ENCODE measurements at places on chromosomes 16 and 17.

- peaks cover 38% of the 10 kb centered on the region for H3K27me3 ChIP-seq
- H3K27ac ChIP-seq = no peak overlapping the region
- H3K4me3 ChIP-seq = peak overlapping the region; percentile 26
- H3K36me3 ChIP-seq = no peaks in the 10 kb centered on the region
Observed at GRCh38 chr17:9002606-9003354, 18.5 kb upstream of the NTN1 start.

DNA sequence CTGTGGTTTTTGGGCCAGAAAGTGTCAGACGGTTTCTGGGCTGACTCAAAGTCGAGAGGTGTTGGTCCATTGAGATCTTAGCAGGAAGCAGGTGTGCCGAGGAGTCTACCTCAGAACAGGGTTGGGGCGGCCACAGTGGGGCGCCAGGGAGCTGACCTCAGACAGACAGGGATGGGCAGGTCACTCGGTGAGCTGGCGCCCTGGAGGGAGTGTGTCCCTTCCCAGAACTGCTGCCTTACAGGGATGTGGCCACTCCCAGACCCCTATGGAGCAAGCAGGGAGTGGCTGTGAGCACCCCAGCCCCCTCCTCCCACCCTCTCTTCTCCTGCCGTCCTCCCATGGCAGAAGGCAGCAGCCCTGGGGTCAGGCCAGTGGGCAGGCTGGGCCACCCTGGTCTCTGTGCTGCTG, 14.0 kb upstream of the DPEP1 start:
- no peak overlapping the region for H3K4me3 ChIP-seq
- H3K36me3 ChIP-seq = no peaks in the 10 kb centered on the region
- H3K4me1 ChIP-seq = no peaks in the 10 kb centered on the region
- H3K27me3 ChIP-seq = no peaks in the 10 kb centered on the region
- peak; percentile 53 for DNase-seq
- H3K27ac ChIP-seq = no peak overlapping the region

DNA sequence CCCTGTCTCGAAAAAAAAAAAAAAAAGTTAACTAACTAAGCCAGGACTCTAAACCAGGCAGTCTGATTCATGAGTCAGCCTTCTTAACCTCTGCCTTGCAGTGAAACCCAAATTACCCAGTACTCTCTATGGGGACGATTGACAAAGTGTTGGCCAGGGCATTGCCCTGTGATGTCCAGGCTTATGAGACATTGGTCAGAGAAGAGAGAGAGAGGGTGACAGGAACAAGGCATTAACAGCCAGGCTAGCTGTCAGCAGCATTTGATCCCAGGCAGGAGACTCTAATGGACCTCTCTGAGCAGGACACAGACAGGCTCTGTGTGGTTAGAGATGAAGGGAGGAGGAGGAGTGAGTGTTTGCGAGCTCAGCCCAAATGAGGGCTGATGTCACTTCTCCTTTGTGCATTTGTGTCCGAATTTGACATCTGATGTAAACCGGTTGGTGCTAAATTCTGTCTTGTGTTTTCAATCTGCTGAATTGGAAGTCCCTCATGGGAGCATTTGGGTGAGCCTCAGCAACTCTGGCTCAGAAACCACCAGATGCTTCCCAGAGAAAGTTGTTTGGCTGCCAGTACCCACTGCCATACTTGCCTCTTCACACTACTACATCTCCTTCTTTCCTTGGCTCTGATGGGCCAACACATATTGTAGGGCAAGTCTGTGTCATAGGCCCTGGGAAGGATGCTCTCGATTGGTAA, 4.3 kb upstream of the MYL4 start:
- no peaks in the 10 kb centered on the region for H3K27me3 ChIP-seq
- H3K4me1 ChIP-seq = no peaks in the 10 kb centered on the region
- H3K36me3 ChIP-seq = no peaks in the 10 kb centered on the region
- no peak for DNase-seq
- H3K27ac ChIP-seq = peak overlapping the region; percentile 48

DNA sequence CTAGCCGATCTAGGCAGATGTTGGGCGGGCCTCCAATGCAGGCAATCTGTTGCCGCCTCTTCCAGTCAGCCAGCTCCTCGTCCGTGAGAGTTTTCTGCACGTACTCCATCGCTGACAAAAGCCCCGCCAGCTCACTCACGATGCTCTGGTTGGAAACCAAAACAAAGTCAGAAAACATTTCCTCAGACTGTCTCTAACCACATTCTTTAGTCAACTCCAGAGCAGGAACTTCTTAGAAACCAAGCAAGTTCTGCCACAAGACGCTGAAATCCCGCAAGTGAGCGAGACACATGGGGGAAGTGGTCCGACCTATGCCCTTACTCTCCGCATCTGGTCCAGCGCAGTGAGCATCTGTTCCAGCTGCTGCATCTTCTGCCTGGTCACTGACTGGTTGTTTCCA, 49.1 kb downstream of the STAT5A start:
- no peaks in the 10 kb centered on the region for H3K27me3 ChIP-seq
- H3K36me3 ChIP-seq = peaks cover 42% of the 10 kb centered on the region
- DNase-seq = no peak

GRCh38 chr17:42659079-42659931, at the start of gene TUBG2:
TUBG2 (plus strand) TSS chr17:42659284; CDS start chr17:42659504, 220 bp downstream.
- H3K4me1 ChIP-seq = no peaks in the 10 kb centered on the region
- H3K36me3 ChIP-seq = no peaks in the 10 kb centered on the region
- H3K27ac ChIP-seq = peak within 1 kb of the TSS; percentile 18
- DNase-seq = peak; percentile 86
- H3K27me3 ChIP-seq = no peaks in the 10 kb centered on the region
- peak within 1 kb of the TSS; percentile 55 for H3K4me3 ChIP-seq

DNA sequence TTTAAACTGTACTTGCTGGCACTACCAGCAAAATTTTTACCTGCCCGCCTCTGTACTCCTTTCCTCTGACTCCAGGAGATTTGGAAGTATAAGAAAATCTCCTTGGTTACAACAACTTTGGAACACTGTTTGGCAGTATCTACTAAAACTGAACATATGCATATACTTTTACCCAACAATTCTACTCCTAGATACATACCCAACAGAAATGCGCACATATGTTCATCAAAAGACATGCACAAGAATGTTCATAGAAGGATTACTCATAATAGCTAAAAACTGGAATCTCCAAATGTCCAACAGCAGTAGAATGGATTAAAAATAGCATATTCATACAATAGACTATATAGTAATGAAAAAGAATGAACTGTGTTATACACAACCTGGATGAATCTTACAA, 21.7 kb upstream of the MED13 start:
- no peak overlapping the region for H3K4me3 ChIP-seq
- H3K27me3 ChIP-seq = no peaks in the 10 kb centered on the region
- no peak overlapping the region for H3K27ac ChIP-seq
- H3K36me3 ChIP-seq = no peaks in the 10 kb centered on the region
- H3K4me1 ChIP-seq = no peaks in the 10 kb centered on the region
- DNase-seq = no peak

GRCh38 chr17:74134991-74135390, 68.5 kb upstream of the RPL38 start:
- no peaks in the 10 kb centered on the region for H3K36me3 ChIP-seq
- H3K4me3 ChIP-seq = no peak overlapping the region
- no peak overlapping the region for H3K27ac ChIP-seq

GRCh38 chr17:83084621-83085056, 5.2 kb downstream of the METRNL start:
- peaks cover 35% of the 10 kb centered on the region for H3K4me1 ChIP-seq
- H3K36me3 ChIP-seq = peaks cover 6% of the 10 kb centered on the region
- peak; percentile 86 for DNase-seq
- H3K27ac ChIP-seq = peak overlapping the region; percentile 28
- peaks cover 3% of the 10 kb centered on the region for H3K27me3 ChIP-seq

GRCh38 chr16:10003486-10003885, 178.7 kb downstream of the GRIN2A start:
- no peaks in the 10 kb centered on the region for H3K27me3 ChIP-seq
- H3K4me1 ChIP-seq = no peaks in the 10 kb centered on the region
- no peak overlapping the region for H3K4me3 ChIP-seq
- H3K36me3 ChIP-seq = no peaks in the 10 kb centered on the region
- no peak overlapping the region for H3K27ac ChIP-seq
- no peak for DNase-seq

DNA sequence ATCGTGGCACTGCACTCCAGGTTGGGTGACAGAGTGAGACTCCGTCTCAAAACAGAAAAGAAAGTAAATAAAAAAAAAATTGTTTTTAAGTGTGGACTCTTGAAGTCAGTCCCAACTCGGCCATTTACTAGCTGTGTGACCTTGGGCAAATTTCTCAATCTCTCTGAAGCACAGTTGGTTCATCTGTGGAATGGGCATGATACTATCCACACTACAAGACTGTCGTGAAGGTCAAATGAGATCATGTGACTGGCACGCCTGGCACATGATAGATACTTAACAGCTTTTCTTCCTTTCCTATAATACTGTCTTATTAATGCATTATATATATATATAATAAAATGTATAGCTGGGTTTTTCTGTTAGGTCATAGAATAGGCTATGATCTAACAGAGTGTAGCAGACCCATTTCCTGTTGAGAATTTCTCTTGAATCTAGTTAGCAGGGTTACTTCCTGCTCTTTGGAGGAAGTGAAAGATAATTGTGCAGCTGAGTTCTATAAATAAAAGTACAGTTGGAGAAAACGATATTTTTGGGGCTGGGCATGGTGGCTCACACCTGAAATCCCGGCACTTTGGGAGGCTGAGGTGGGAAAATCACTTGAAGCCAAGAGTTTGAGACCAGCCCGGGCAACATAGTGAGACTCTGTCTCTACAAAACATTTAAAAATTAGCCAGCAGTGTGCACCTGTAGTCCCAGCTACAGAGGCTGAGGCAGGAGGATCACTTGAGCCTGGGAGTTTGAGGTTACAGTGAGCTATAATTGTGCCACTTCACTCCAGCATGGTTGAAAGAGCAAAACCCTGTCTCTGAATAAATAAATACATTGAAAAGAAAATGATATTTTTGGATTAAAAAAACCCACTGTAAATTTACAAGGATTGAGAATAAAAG, 7.3 kb downstream of the MILR1 start:
- DNase-seq = no peak
- H3K36me3 ChIP-seq = no peaks in the 10 kb centered on the region
- H3K4me1 ChIP-seq = peaks cover 4% of the 10 kb centered on the region
- H3K27me3 ChIP-seq = no peaks in the 10 kb centered on the region
- no peak overlapping the region for H3K27ac ChIP-seq
- no peak overlapping the region for H3K4me3 ChIP-seq

DNA sequence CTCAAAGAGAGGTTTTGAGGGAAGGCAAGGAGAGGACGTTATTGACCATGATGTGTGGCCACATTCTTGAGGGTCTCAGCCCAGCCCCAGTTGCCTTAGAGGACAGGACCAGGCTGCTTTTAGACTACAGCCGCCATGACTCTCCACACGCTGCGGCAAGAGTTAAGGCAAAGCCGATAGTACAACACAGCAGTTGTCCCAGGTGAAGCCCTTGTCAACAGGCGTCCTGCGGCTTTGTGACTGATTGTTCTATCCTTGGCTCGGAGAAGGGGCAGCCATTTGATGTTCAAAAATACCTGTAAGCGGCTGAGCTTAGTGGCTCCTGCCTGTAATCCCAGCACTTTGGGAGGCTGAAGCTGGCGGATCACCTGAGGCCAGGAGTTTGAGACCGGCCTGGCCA, 28.8 kb downstream of the TMEM92 start:
- H3K4me1 ChIP-seq = no peaks in the 10 kb centered on the region
- no peak overlapping the region for H3K27ac ChIP-seq
- H3K36me3 ChIP-seq = no peaks in the 10 kb centered on the region
- DNase-seq = no peak
- H3K27me3 ChIP-seq = no peaks in the 10 kb centered on the region
- H3K4me3 ChIP-seq = no peak overlapping the region

DNA sequence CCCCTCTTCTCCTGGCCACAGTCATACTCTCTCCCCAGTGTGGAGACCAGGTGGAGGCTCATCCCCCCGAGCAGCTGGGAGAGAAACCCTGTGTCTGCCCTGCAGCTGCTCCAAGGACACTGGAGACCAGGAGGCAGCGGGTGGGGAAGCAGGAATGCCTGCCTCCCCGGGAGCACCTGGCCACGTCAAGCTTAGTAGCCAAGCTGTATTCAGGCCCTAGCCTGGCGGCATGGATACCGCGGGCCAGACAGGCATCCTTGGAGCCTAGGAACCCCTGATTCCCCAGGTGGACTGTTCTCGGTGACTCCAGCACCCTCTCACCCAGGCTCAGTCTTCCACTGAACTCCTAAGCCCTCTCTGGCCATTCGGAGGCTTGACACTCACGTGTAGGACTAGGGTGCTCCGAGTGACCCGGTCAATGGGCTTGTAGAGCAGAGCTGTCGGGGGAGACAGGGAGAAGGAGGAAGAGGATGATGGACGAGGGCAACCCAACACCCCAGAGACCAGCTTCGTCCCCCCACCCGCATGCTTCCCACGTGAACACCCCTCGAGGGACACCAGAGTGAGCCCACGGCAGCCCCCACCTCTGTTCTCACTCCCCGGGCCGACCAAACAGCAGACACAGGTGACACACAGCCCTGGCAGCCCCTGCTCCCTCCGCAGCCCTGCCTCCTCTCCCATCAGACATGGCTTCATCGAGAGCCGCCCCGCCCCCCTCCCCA, 76.5 kb downstream of the TIMM22 start:
- peaks cover 16% of the 10 kb centered on the region for H3K36me3 ChIP-seq
- H3K4me3 ChIP-seq = no peak overlapping the region
- H3K4me1 ChIP-seq = peaks cover 17% of the 10 kb centered on the region
- no peak for DNase-seq

GRCh38 chr17:33131620-33132019, 140.0 kb downstream of the SPACA3 start:
- H3K4me3 ChIP-seq = no peak overlapping the region
- no peak for DNase-seq
- H3K27ac ChIP-seq = no peak overlapping the region
- H3K27me3 ChIP-seq = no peaks in the 10 kb centered on the region
- H3K36me3 ChIP-seq = no peaks in the 10 kb centered on the region

DNA sequence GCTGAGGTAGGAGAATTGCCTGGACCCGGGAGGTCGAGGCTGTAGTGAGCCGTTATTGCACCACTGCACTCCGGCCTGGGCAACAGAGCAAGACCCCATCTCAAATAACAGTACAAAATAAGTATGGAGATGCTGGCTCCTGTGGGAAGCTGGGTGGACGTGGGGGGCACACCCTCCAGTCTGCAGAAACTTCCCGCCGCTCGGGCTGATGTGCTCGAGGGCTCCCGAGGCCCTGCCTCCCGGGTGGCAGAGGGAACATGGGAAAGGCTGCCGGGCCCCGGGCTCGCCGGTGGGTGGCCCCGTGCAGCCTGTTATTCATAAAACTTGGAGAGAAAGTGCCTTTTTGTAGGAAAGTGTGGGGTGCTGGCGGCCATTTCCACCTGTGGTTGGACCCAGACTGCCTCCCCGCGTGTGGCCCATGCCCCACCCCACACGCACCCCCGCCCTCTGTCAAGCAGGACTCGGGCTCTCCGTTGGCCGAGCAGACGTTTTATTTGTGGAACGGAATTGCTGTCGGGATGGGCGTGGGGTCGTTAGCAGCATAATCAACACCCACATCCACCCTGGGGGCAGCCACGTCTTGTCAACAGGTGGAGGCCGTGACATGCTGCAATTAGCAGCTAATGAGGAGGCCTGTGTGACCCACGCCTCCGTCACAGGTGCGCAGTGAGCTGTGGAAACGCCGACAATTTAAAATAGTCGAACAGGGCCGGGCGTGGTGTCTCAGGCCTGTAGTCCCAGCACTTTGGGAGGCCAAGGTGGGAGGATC, 7.4 kb upstream of the CIAO3 start:
- no peak for DNase-seq
- peaks cover 8% of the 10 kb centered on the region for H3K27me3 ChIP-seq
- H3K4me1 ChIP-seq = no peaks in the 10 kb centered on the region
- no peak overlapping the region for H3K4me3 ChIP-seq

Measured in colonic mucosa (tissue), 4 donors.